ENCODE measurements at places on chromosomes 1 and 21.

DNA sequence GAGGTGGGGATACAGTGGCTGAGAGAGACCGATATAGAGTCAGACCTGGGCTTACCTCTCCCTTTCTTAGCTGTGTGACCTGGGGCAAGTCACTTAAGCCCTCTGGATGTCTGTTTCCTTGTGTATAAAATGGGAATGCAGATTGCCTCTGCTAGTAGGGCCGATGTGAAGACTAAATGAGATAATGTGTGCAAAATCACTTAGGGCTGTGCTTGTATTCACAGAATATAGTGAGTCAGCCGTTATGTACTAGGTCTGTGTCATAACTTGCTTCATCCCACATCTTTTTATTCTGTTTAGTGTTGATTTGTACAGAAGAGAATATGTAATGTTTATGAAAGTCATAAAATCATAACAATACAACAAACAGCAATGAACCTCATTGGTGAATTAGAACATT lies 56.0 kb downstream of the PTPRU start:
- no peak for DNase-seq

GRCh38 chr1:200035956-200036618 lies 8.6 kb downstream of the NR5A2 start:
- peak; percentile 29 for DNase-seq

GRCh38 chr1:179881642-179882252 lies 338 bp upstream of the TOR1AIP1 start:
- DNase-seq, result peak; percentile 81

GRCh38 chr1:235017719-235018118 lies 110.9 kb downstream of the TOMM20 start:
- no peak for DNase-seq

GRCh38 chr1:177487481-177487880 lies 316.7 kb downstream of the BRINP2 start:
- no peak for DNase-seq

- DNase-seq, result no peak
These were observed 51.1 kb upstream of the RGS21 start for GRCh38 chr1:192265516-192266173.

DNA sequence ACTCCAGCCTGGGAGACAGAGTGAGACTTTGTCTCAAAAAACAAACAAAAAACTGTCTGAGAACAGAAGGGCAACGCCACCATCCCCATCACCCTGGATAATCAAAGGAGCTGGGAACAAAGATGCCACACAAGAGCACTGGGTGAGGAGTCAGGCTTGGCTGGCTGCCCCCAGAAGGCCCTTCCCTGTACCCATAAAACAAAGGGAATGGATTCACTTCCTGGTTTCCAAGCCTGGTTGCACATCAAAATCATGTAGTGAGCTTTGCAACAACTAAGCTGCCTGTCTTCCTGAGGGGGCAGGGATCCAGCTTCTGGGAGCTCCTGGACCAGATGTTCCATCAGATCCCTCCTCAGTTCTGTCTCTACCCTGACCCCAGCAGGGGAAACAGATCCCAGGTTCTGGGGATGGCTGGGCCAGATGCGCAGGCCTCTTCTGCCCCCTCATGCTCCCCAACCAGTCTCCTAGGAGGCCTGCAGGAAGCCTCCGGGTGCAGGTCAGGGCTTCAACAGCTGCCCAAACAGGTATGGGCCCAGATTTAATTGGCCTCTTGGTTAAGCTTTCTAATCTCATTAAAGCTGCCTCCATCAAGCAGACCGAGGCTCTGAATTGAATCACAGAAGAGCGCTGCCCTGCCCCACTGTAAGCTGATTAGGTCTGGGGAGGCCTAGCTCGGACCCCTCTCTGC lies 97.8 kb downstream of the MRPL37 start:
- DNase-seq, result peak; percentile 80

GRCh38 chr1:18676332-18676781 lies 45.7 kb downstream of the PAX7 start:
- no peak for DNase-seq

DNA sequence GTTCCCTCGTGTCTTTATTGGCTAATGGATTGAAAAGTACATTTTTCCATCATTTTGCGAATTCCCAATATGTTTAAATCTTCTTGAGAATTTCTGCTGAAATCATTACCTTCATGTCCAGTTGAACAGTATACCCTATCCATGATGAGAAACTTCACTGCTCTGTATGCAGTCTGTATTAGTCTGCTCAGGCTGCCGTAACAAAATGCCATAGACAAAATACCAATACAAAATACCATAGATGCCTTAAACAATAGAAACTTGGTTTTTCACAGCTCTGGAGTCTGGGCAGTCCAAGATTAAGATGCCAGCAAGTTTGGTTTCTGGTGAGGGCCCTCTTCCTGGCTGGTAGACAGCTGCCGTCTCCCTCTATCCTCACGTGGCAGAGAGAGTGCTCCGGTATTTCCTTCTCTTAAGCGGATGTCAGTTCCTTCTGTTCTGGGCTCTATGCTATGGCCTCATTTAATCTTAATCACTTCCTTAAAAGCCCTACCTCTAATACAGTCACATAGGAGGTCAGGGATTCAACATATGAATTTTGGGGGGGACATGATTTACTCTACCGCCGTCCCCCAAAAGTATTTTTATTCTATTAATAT lies 27.0 kb downstream of the CXADR start:
- DNase-seq, result no peak

GRCh38 chr1:180936110-180937011 lies 23.7 kb downstream of the KIAA1614 start:
- no peak for DNase-seq

GRCh38 chr1:28855469-28855951 lies 43.5 kb downstream of the OPRD1 start:
- DNase-seq, result no peak

DNA sequence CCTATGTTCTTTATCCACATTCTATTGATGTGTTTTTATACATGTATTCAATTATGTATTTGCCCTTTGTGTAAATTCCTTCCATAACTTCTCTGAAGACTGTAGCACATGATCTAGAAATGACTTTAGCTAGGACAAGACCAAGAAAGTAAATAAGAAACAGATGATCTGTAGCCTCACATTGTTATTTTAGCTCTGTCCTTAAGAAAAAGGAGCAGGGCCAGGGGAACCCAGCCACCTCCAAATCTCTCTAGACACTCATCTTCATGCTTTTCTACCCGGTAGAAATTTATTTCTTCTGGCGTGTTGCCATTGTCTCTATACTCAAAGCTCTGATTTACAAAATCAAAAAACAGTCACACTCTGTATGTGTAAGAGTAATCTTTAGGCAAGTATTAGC lies 27.1 kb downstream of the CDC7 start:
- DNase-seq, result no peak

- DNase-seq, result no peak
These were observed 203.4 kb downstream of the HS2ST1 start for GRCh38 chr1:87117761-87118368.

GRCh38 chr21:36807422-36807928 lies 108.6 kb downstream of the SIM2 start:
- no peak for DNase-seq

GRCh38 chr1:9435153-9435636 lies 104.1 kb upstream of the SLC25A33 start:
- DNase-seq, result no peak

GRCh38 chr1:155504207-155504606 lies 58.4 kb downstream of the ASH1L start:
- peak; percentile 50 for DNase-seq

DNA sequence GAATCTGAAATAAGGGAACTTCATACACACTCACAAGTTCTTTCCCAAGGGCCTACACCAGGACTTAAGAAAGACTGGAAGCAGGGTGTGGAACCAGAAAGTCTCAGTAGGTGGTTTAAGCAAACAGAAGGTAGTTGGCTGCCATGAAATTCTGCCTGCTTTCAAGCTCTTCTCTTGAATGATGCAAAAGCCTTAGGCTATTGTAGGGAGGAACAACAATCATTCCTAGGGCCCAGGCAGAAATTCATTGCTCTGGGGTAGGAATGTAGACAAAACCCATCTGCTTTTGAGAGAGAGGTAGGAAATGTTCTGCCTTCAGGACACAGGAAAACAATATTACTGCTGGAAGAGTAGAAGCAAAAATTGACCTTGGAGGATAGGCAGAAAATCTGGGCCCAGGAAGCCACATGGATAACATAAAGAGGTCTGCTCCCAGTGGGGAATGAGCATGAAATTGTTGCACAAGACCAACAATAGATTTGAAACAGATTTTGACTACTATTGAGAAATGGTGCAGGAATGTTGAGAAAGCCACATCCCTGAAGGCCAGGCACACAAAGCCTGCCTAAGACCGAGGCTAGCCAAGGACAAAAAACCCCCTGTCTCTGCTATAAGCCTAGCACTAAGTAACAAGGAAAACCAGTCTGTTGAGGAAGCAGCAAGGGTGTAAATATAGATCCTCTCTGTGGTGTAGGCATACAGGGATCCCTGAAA lies 22.7 kb upstream of the SFT2D2 start:
- no peak for DNase-seq

DNA sequence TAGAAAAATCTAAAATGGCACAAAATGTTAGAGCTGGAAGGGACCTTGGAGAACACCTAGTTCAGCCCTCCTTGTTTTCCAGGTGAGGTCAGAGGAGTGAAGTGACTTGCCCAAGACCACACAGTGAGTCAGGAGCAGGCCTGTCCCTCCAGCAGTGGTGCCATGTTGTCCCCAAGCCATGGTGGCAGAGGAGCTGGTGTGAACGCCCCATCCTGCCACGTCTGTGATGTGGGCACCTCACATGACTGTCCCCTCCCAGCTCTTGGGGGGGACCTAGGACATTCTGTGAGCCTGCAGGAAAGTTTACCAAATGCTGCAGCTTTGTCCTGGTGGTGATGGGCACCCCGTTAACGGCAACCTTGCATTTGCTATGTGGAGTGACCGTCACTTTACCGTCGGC lies 66.2 kb downstream of the SCCPDH start:
- DNase-seq, result no peak

DNA sequence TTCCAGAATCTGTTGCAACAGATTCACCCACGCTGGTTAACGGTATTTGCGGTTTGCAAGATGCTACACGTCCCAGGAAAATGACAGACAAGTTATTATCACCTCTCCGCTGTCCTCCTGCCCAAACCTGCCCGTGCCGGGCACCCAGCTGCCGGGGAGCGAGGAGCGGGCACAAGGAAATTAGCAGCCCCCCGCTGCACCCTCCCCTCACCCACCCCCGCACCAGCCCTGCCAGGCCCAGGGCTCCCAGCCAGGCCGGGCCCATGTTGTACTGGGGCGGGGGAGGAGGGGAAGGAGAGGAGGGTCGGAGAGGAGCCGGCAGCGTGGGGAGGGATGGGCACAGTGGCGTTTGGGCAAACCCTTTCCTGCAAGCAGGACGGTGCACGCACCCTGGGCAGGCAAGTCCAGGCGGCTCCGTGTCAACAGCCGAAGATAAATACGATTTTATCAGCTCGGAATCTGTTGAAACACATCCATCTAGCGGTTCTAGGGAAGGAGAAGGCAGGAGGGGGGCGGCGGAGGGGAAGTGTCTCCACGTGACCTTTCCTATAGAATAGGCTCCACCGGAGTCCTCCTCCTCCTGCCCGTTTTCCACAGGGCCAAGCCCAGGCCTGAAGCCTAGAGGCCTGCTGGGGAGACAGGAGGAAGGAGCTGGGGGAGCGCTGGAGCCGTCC lies 35.1 kb upstream of the CCDC27 start:
- DNase-seq, result peak; percentile 74

DNA sequence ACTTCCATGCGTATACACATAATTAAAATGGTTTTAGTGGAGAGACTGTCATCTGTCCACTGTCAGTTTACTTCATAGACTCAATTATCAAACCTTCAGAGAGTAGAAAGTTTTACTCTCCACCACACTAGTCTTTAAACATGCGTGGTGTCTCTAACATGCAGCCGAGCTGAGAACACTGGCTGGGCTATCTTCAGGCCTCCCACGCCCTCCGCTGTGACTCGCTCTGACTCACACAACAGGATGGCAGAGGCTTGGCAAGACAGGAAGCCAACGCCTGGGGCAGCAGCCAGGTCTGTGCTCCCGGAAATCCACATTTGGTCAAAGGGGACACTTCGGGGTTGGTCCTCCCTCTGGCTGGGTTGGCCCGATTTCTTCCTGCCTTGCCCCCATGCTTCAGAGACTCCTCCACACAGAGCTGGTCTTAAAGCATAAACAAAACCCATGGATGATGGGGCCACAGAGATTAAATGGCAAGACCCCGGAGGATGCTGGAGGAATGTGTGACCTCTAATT lies 22.7 kb upstream of the IFNGR2 start:
- DNase-seq, result no peak

Measured in SK-N-SH (cell line).